ENCODE measurements at places on chromosomes 13 and 19.

DNA sequence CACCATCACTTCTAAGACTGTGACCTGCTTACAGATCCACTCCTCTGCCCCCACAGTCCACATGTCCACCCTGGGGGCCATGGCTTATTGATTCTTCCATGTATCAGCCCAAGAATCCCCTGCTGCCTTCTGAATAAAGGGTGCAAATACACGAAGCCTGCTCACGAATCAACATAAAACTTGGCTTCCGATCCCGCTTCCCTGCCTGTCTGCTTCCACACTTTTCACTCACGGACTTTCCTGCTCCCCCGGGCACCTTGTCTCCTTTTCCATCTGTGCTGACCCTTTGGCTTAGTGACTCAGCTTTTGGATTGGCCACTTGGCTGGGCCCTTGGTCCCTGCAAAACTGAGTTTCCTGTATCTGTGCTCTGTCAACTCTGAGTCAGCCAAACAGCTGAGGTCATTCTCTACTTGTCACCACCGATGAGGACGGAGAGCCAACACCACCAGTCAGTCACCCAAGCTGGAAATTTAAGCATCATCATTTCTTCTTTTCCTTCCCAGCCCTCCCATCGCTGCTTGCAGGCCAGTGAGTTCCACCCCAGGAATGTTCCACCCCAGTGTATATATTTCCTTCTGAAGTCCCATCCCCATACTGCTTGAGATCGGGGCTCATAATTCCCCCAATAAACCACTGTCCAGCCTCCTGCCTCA is 11.4 kb upstream of the USP12 start:
- DNase-seq: peak; percentile 83

DNA sequence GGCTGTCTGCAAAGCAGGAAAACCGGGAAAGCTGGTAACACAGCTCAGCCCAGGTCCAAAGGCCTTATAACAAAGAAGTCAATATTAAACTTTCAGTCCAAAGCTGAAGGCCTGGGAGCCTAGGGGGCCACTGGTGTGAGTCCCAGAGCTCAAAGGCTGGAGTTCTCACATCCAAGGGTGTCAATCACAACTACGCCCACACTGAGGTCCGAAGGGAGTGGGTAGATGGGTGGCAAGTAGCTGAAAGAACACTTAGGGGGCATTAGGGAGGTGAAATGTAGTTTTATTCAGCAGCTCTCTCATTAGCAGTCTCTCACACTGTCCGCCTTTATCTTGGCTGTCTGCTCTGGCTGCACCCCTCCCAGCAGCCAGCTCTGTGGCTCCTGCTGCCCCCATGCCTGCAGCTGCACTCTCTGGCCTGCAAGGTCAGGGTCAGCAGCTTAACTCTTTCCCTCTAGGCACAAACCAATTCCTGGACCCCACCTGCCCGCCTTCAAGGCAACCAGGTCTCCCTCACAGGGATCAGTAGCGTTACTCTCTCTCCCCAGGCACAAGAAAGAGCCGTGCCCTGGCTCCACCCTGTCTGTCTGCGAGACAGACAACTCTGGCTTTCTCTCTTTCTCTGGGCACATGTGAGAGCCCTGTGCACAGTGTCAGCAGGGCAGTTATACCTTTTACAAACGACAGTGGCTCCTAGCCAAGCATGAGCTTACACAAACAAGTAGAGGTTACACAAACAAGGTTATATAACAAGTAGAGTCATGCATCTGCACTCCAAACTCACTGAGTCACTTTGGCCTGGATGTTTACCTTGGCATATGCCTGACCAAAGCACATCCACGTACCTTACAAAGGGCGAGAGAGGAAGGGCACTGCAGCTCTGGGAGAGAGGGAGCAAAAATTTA is 249.4 kb upstream of the PCDH20 start:
- peak; percentile 1 for DNase-seq

- DNase-seq: peak; percentile 91
Observed at GRCh38 chr19:35755550-35756376, 1.1 kb downstream of the HSPB6 start.

DNA sequence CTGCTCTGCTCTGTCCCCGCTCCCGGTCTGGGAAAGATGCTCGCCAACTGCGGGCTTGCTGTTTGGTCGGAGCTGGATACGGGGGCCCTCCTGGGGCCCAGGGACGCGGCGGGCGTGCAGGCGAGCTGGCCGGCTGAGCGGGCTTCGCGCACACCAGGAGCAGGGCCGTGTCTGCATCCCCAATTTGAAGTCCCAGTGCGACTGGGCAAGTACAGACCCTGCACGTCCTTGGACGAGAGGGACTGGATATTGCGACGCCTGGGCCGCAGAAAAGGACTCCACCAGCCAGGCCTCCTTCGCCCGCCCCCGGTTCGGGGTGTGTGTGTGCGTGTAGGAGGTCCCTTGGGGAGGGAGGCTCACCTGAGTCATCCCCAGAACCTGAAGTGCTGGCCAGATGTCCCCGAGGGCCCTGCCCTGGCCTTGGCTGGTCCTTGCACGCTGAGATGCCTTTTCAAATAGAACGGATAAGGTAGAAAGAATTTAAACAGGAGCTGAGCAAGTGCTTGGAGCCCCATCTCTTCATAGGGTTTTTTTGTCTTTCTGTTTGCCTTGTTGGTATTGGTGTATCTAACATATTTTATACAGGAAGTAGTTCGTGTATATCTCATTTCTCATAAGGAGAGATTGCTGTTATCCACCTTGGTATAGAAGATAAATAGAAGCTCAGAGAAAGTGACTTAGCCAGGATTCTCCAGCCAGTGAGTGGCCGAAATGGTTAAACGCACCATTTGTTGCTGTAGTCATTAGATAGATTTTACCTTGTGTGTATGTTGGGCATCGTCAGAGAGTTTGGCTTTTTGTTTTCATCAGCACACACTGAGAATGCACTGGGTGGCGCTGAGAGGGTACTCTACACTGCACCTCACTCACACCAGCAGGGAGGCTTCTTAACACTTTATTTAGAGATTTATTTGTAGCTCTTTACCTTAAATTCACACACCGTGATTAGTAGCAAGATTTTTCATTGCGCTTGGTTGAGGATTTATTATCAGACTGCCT is 1.1 kb downstream of the NAXD start:
- peak; percentile 55 for DNase-seq

DNA sequence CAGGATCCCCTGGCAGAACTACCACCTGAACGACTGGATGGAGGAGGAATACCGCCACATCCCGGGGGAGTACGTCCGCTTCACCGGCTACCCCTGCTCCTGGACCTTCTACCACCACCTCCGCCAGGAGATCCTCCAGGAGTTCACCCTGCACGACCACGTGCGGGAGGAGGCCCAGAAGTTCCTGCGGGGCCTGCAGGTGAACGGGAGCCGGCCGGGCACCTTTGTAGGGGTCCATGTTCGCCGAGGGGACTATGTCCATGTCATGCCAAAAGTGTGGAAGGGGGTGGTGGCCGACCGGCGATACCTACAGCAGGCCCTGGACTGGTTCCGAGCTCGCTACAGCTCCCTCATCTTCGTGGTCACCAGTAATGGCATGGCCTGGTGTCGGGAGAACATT is 7.5 kb downstream of the FUT2 start:
- no peak for DNase-seq

- peak; percentile 18 for DNase-seq
Observed at GRCh38 chr13:76697288-76697687, 188.9 kb downstream of the KCTD12 start.

DNA sequence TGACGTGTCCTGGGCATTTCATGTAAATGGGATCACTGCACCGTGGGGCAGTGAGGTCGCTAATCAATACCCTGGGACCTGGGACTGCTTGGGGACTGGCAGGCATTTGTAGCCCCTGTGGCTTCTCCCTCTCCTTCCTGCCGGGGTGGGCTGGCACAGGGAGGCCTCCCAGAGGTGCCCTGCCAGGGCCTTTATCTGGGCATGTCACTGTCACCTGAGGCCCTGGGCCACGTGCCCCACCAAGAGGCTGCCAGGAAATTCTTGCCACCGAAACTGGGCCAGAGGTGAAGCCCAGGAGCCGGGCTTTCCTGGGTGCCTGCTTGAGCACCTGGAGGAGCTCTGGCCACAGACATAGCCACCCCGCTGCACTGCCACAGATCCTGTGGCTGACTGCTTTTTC is 1.8 kb upstream of the NMRK2 start:
- DNase-seq: no peak

- DNase-seq: peak; percentile 74
Observed at GRCh38 chr13:42991898-42992763, at the start of gene EPSTI1. TSS of gene EPSTI1 (minus strand) at chr13:42992241. CDS start at chr13:42992165, 76 bp downstream.

DNA sequence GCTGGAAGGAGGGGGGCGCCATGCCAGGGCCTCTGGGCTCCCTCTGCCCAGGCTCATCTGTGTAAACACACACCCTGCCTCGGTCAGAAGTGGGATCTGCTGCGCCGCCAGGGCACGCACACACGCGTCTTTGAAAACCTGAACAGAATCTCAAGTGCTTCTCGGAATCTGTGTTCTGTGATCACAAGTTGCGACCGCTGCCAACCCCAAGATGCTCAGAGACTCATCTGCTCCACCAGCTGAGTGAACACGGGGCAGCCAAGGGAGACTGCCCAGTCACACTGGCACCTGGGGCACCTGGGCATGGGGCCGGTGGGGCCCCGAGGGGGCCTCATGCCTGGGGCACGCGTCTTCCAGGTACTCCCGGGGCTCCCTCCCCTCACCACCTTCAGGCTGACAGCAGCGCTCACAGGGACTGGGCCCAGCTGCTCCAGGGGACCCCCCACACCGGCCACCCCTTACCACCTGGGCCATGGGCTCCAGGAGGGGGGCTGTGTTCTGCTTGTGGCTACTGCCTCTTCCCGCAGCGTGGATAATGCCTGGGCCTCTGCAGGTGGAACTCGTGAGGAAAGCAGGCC is 59.0 kb downstream of the KLF2 start:
- DNase-seq: no peak

- DNase-seq: peak; percentile 26
Observed at GRCh38 chr19:35555301-35556005, 8.0 kb downstream of the ATP4A start.

DNA sequence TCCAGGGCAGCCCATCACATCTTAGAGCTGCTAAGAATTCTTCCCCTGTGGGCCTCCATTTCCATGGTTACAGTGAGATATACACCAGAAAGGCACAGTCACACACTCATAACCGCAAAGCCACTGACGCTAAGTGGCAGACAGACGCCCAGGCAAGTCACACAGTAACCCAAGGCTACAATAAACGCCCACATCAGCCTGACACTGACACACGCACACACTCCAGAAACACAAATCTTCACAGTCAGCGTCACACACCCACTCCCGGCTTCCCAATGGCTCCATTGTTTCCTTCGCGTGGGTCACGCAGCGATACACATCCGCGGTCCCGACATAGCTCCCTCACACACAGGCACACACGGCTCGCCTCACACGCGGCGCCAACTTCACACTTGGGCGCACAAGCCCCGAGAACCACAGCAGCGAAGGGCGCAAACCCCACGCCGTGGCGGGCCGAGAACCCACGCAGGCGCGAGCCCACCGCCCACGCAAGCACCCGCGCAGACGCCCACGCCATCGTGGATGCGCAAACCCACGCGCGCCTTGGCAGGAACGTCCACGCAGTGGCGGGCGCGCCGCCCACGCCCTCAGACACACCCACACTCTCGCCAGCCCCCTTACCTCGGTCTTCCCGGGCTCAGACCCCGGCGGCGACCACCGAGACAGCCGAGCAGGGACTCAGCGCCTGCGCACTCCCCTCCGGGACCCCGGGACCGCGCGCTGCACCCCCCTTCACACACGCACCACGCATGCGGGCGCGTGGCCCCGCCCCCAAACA is at the start of gene ZNF667:
TSS of gene ZNF667 (minus strand) at position 695 of the 778 bp plus-strand sequence. CDS start 14,975 bp downstream, outside the sequence.
- peak; percentile 47 for DNase-seq

GRCh38 chr19:54364775-54365257 is at the start of gene LAIR1:
TSS of gene LAIR1 (minus strand) at chr19:54364931. CDS start at chr19:54364804, 127 bp downstream.
- DNase-seq: no peak

GRCh38 chr19:48646722-48647216 is 782 bp upstream of the CA11 start:
- no peak for DNase-seq

GRCh38 chr13:67369895-67370660 is 139.9 kb upstream of the PCDH9 start:
- DNase-seq: peak; percentile 98

GRCh38 chr19:10580979-10581631 is 6.0 kb downstream of the AP1M2 start:
- peak; percentile 95 for DNase-seq

DNA sequence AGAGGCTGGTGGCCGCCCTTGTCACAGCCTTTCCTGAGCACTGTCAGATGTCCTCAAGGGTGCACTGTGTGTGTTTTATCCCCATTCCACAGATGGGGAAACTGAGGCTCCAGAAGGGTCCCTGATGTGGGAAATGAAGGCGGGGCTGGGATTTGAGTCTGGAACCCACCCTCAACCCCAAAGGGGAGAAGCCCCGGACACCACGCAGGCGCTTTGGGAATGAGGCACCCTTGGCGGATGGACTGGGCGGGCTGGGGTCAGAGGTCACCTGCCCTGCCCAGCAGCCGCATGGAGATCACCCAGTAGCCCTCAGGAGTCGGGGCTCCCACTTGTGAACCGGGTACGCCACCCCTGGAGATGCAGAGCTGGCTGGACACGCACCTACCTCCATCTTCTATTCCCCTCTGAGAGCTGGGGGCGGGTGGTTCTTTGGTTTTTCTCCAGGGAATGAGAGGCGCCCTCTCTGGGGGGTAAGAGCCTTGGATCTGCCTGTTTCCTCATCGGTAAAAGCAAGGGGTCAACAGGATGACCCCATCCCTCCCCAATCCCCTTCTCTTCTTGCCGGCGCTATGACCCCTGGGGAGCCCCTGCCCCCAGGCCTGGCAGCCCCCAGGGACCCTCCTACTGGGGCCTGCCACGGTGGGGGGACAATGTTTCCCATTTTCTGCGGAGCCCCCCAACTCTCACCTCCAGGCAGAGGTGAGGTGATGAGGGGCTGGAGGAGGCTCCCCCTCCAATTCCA is 8.3 kb upstream of the ONECUT3 start:
- no peak for DNase-seq

DNA sequence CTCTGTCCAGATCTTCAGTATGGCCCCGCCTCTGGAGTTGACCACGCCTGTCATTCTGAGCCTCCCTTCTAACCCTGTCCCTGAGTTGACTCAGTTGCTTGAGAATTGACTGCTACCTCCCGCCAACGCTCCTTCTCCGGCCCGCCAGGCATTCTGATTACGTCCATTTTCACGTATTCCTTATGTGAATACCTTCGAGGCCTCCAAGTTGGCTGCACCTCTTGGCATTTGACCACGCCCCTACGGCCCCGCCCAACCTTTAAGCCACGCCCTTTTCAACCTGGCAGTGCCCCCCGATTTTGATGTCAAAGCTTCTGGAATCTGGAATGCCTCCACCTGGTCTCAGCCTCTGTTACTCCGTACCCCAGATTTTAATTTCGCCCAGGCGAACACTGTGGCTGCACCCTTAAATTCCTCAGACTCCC is 1.7 kb upstream of the EML2 start:
- DNase-seq: no peak

DNA sequence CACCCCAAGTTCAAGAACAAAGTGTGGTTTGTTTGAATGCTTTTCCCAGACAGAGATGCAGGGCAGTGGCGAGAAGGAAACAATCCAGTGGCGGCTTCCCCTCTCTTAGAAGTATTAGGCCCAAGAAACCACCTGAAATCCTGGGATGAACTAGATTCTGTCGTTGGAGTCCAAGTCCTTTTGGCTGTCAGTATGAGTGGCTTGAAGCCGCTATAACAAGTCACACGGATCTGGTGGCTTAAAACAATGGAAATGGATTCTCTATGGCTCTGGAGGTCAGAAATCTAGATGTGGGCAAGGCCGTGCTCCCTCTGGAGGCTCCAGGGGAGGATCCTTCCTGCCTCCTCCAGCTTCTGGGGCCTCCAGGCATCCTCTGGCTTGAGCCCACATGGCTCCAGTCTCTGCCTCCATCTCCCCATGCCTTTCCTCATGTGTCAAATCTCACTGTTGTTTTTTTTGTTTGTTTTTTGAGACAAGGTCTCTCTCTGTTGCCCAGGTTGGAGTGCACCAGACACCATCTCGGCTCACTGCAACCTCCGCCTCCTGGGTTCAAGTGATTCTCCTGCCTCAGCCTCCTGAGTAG is 97.7 kb downstream of the GNG7 start:
- no peak for DNase-seq
